ENCODE measurements at places on chromosomes 12 and 14.

DNA sequence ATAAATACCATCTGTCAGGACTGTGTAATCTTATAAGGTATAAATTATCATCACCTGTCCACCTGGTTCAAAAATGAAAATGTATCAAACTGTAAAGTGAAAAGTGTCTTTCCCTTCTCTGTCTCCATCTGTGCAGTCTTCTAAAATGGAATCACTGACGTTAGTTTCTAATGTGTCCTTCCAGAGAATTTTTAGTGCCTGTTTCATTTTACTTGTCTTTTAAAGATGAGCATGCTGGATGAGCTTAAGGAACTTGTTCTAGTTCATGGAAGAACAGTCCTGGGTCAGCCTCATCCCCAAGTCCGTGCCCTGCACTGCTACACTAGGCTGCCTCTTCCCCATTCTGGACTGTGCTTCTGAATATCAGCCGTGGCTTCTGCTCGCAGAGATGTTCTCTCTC lies 5.4 kb upstream of the NT5DC3 start:
- DNase-seq: no peak

GRCh38 chr12:68225576-68226476 lies at the start of gene IL26:
IL26 (minus strand) TSS chr12:68225810; CDS start chr12:68225756, 54 bp downstream.
- DNase-seq: no peak

- DNase-seq: no peak
Measured at GRCh38 chr12:125340791-125341190, 275.6 kb downstream of the AACS start.

DNA sequence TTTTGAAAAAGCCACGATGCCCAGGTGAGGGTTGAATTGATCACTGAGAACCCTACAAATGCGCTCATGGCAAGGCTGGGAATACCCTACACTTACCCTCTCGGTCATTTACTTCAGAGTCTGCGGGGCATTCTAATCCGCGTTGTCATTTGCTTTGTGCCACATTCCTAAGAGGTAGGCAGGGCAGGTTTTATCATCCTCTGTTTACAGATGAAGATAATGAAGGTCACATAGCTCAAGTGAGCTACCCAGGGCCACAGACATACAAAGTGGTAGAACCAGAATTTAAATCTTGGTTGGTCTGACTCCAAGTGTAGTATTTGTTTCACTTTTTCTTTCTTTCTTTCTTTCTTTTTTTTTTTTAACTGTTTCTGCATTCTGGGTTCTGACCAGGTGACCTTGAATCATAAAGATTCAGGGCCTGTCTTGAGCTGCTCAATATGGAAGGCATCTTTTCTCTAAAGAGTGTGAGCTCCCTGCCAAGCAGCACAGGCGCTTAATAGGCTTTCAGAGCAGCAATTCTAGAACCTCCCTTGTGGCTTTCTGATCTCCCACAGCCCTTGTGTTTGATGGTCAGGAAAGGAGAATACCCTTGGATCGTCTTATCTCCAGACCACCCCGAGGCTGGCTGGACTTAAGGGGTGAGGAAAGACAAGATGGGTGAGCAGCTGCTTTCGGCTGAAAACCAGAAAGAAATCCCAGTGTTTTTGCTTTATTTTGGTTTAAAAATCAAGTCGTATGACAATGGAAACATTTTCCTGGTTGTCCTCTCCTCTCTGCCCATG lies 662 bp upstream of the BATF start:
- DNase-seq: no peak

- no peak for DNase-seq
Measured at GRCh38 chr14:91372671-91373495, 44.7 kb downstream of the CCDC88C start.
